Osteoblast (primary cell): ENCODE measurements at places on chromosomes 3 and 15. TPM values are rescaled to one million over a fixed set of nuclear protein-coding genes. Genes with fewer than 3 reads are reported as not detected.

DNA sequence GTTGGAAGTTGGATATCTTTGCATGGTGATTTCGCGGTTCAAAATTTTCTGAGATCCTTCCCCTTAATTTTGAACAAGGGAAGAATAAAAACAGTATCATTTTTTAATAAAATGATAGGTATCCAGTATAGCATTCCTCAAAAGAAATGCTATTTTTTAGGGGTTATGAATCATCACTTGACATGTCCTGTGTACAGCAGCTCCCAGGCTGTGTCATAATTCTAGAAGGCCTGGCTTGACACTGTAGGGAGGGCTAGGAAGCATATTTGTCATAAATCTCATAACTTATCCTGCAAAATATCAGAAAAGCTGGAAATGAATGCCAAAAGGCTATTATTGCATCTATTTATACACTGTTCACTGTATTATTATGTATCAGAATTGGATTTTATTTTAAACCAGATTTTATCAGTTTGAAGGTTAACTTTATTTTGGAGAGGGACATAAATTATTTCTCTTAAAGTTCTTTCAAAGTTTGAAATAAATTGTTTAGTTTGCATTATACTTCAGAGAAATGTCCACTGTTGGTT, 539.1 kb upstream of the ROBO2 start:
- DNase-seq, result peak; percentile 54

KBTBD8 gene
- total RNA-seq, result 1.1 and 3.8 TPM in 2 replicates

GRCh38 chr15:67142767-67143100, 77.3 kb downstream of the SMAD3 start:
- DNase-seq, result peak; percentile 92

DNA sequence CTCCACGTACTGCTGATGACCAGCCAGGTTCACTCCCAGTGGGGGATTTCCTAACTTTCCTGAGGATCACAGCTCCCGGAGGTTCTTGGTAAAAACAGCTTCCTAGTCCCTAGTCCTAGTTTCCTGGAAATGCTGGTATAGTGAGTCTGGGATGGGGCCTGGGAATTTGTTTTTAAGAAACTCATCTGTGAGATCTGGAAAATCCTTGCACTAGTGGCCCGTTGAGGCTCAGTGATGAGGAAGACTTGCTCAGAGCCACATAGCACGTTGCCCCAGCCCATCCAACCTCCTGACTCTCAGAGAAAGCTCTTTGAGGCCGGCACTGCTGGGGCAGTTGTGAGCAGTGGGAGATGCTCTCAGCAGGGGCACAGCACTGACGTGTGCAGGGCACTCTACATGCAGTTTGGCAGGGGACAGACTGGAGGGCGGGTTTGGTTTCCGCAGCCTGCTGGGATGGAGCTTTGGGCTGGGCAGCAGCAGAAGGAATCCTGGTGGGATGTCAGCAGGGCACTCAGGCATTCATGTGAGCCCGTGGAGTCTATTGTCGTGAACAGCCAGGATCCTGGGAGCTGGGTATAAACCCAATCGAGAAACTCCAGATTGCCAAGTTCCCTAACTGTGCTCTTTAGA, 31.6 kb downstream of the SAXO2 start:
- DNase-seq, result no peak

DNA sequence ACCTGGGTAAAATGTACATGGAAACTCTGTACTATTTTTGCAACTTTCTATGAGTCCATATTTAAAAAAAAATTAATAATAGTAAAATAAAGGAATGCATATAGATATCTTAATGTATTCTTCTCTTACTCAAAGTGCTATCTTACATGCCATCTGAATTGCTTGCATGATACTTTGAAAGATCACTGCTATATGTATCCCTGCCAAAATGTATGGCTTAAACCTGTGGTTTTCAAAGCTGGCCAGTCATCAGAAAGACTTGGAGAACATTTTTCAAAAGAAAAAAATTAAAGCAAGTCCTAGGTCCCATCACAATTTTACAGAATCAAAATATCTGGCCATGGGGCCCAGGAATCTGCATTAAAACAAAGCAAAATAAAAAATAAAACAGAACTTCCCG, 262.1 kb downstream of the LPP start:
- DNase-seq, result no peak

GRCh38 chr3:166422556-166422955, 585.3 kb upstream of the BCHE start:
- DNase-seq, result no peak

STAC gene
- total RNA-seq, result 3.3 and 6.5 TPM in 2 replicates

DNA sequence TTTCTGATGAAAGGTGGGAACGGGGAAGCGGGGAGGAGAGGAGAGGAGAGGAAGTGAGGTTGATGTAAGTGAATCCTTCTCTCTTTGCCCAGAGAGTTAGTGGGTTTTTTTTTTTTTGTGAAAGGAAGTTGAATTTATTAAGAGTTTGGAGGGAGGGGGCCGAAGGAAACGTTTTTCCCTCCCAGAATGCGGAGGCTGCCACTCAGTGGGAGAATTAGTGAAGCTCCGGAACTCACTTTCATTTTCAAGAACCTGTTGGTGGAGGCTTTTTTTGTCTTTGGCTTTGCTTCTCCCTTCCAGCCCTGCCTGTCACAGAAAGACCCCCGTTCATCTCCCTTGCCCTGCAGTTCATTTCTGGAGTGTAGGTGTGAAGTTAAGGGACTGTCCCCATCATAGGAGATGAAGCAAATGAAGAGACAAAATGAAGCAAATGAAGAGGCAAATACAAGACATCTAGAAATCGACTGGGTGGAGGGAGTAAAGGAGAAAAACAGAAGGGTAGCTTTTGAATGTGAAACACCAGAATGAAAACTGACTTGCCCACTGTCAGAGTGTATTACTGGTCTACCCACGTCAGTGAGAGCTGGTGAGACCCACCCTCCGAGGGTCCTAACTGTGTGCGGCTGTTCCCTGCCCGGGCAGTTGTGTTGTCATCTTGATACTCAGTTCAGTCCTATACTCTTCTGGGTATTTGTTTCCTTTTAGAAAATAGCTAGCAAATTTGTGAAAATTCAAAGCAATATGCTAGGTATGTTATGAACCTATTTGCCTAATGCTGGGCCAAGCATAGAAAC, 91.5 kb downstream of the ITPR1 start:
- DNase-seq, result peak; percentile 89

HTR3C gene
- total RNA-seq, result not detected in 2 replicates

NXPE3 gene
- total RNA-seq, result 8.3 and 11.2 TPM in 2 replicates

TTLL13 gene
- under 0.01 TPM in 2 replicates for total RNA-seq

GRCh38 chr3:127767126-127767525, 55.2 kb downstream of the MGLL start:
- no peak for DNase-seq

GRCh38 chr3:10426346-10427220, 78.8 kb downstream of the ATP2B2 start:
- no peak for DNase-seq

DNA sequence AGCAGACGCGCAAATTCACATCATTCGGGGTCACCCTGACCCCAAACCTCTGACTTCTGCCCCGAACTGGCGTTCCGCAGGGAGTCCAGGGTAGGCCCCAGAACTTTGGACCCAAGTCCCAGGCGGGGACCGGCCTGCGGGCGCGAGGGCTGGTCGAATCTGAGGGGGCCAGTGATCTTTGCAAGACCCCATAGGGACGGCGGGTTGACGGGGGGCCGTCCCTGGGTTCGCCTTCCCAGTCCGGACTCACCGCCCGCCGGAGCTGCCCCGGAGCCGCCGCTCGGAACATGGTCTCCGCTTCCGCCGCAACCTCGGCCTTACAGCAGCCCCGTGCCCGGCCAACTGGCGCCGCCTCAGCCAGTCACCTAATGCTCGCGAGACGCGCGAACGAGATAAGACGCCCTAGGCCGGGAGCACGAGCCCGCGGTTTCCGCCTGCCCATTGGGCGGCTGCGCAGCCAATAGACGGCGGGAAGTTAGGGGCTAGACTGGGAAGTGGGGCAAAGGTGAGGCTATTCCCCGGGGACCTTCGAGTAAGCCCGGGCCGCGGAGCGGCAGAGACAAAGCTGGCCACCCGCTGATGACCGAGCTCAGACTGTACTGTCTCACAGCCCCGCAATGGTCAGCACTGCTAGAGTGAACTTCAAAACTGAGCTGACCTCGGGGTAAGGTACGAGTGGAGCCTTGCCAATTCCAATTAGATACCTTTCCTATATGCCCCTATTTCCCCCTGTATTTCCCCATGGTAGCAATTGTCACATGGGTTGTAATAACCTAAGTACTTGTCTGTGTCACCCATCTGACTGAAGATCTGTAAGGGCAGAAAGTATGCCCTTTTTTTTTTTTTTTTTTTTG, at the start of gene ETFA:
TSS of gene ETFA (minus strand) at position 370 of the 854 bp plus-strand sequence. CDS start at position 289, 81 bp downstream.
- peak; percentile 99 for DNase-seq

DNA sequence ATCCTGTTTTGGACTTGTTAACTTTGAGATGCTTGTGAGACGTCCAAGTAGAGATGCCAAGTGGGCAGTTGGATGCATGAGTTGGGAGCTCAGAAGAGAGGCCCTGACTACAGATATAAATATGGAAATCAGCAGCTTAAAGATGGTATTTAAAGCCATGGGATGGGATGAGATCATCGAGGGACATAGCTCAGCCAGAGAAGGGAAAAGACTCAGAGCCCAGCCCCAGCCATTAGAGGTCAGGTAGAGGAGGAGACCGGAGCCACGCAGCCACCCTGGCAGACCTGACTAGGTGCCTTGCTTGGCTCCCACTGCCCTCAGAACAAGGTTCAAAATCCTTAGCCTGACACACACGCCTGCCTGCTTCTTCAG, 31.1 kb downstream of the ATP2B2 start:
- peak; percentile 50 for DNase-seq

- DNase-seq, result peak; percentile 52
Observed at GRCh38 chr3:190739641-190740185, 122.8 kb downstream of the GMNC start.

- peak; percentile 23 for DNase-seq
Observed at GRCh38 chr15:101318147-101318819, 23.2 kb upstream of the SNRPA1 start.

ACP3 gene
- under 0.01 TPM in 1 of 2 replicates, not detected in the other for total RNA-seq

GRCh38 chr15:40282147-40282868, 556 bp downstream of the ANKRD63 start:
- peak; percentile 96 for DNase-seq

DNA sequence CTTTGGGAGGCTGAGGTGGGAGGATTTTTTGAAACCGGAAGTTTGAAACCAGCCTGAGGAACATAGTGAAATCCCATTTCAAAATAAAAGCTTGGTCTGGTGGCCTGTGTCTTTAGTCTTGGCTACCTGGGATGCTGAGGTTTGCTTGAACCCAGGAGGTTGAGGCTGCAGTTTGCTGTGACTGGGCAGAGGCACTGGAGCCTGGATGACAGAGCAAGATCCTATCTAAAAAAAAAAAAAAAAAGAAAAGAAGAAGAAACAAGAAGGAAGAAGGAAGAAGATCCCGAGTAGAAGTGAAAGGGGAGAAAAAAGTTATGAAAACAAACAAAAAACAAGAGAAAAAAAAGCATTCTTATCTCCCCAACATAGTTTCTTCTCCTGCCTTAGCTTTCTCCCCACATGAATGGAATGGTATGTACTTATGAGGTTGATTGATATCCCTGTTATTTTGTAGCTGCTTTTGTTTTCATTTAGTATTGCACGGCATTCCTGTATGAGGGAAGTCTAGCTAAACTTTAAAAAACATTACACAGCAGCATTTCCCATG, 42.4 kb downstream of the TMEM40 start:
- no peak for DNase-seq

MESP2 gene
- 0.72 and 1.5 TPM in 2 replicates for total RNA-seq

DNA sequence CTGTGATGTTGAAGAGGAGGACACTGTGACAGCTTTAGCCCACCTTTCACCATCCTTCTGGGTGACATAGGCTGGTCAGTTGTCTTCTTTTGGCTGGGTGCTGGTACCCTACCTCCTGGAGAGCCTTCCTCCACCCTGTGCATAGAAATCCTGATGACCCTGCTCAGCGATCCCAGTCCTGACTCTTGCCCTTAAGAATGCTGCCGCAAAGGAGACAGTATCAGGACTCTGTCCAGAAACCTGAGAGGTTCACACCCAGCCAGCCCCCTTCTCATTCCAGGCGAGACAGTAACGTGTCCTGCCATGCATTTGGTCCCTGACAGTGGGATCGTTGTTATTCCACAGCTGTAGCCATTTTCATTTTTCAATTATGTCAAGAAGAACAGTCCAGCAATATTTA, 312.8 kb upstream of the CHRM5 start:
- DNase-seq, result no peak

GRAMD2A gene
- total RNA-seq, result not detected in 2 replicates

DNA sequence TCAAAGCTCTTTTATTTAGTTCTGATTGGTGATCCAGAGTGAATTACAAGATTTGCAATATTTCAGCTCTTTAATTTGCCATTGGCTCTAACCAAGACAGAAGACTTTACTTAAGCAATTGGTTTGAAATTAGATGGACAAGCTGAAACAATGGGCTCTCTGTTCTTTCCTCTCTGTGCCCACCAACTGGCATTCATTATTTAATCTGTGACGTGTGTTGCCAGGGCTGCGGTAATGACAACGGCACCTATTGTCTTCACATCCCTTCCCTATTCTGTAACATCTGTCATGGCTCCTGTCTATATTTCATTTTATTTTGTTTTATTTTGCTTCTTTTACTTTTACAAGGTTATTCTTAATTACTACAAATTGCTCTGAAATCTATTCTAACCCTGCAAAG, 33.9 kb downstream of the PLD1 start:
- no peak for DNase-seq

GRCh38 chr3:12831301-12831866, 10.0 kb downstream of the RPL32 start:
- DNase-seq, result no peak

CADM2 gene
- total RNA-seq, result 0.29 TPM in 1 of 2 replicates, not detected in the other

KLHL40 gene
- not detected in 2 replicates for total RNA-seq

FBXL2 gene
- 23.2 and 23.6 TPM in 2 replicates for total RNA-seq

GUCA1C gene
- total RNA-seq, result not detected in 2 replicates

DNA sequence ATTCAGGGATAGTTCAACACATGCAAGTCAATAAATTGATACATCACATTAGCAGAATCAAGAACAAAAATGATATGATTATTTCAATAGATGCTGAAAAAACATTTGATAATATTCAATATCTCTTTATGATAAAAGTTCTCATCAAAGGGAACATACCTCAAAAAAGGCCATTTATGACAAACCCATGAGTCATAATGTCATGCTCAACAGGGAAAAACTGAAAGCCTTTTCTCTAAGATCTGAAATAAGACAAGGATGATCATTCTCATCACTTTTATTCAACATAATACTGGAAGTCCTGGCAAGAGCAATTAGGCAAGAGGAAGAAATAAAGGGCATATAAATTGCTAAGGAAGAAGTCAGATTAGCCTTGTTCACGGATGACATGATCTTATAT, 54.1 kb upstream of the TMEM158 start:
- DNase-seq, result no peak

- DNase-seq, result no peak
Observed at GRCh38 chr3:172692751-172693338, 18.0 kb downstream of the NCEH1 start.
